RWPE1 (cell line): ENCODE measurements at places on chromosomes 3 and 15.
A peak's percentile ranks its signal among the peaks of the same experiment; 100 is the strongest.

DNA sequence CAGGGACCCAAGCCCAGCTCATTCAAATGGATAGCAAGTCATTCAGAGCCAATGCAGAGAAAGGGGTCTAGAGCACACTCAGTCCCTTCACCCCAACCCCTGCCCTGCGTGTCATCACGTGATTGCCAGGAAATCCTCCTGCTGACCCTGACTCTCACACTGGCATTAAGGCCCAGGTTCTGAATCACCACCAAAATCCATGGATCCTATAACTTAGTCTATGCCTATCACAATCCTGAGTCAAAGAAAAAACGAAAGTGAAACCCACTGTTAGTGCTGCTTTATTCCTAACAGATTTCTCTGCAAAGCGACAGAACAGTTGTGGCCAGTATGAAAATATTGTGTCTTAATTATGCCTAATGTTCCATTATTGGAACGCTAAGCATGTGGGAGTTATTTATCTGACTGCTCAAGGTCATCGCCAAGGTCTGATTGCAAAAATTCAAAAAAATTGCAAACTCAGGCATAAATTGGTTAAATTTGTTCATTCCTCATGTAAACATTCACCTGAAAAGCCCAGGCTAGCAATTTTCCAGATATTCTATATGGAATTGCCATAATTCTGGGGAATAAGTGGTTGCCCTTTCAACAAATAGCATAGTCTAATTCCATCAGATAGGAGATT lies 108.7 kb upstream of the EIF1B start:
- no peak for DNase-seq

- no peak for DNase-seq
Observed at GRCh38 chr3:35413483-35413882, 225.8 kb upstream of the ARPP21 start.

GRCh38 chr3:139123377-139124095 lies 78.8 kb upstream of the PRR23C start:
- DNase-seq, result no peak

DNA sequence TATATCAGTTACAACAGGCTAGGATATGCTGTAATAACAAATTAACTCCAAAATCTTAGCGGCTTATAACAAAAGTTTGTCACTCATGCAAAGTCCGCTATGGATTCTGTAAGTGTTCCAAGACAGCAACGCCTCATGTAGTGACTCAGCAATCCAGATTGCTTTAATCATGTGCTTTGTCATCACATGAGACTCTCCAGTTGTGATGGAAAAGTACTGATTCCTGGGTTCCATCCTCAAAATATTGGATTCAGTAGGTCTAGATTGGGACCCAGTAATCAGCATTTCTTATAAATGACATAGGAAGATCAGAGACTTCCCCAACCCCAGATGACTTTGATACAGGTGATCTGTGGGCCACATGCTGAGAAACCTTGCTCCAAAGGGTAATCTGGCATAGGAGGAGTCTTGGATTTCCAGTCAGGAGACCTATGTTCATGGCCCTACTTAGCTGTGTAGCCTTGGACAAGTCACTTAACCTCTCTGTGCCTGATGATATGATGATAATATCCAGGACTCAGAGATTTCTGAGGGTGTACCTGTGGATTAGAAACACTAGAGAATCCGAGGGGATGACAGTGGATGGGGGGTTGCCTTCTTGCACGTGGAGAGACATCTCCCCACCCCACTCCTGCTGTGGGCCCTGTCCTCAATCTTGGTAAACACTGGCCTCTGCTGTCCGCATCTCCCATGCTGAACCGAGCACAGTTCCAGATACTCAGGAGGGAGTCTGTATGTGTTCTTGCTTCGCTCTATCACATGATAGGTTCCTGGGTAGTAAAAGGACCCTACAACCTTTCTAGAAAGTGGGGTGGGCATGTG lies 65.5 kb downstream of the CORO2B start:
- no peak for DNase-seq

DNA sequence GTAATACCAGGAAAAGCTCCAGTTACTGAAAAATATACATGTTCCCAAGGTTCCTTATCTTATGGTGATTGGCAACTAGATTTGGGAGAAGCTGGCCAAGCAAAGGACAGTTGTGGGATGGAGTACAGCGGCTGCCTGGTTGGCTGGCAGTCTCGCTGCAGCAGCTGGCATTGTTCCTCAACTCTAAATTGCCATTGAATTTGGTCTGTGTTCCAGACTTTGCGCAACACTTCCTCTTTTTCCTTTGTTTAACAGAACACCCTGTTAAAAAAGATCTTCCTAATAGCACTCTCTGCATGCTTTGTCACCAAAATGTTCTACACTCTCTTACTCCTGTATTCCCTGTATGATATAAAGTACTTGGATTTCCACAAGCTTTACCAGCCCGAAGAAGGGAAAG lies 420.6 kb upstream of the RBMS3 start:
- DNase-seq, result no peak

DNA sequence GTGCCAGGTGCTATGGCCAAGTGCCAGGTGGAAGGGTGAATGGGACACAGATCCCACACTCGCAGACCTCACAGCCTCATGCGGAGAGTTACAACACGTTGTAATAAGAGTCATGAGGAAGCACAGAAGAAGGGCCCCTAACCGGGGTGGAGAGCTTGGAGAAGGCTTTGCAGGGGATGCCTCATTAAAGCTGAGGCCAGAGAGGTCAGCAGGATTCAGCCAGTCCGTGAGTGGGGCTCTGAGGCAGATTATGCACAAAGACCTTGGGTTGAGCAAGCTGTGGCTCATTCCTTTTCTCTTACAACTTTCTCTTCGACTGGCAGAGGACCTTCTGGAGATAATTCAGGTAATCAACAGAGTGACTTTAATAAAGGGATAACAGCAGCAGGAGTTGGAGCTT lies 65.3 kb upstream of the SNRK start:
- no peak for DNase-seq

DNA sequence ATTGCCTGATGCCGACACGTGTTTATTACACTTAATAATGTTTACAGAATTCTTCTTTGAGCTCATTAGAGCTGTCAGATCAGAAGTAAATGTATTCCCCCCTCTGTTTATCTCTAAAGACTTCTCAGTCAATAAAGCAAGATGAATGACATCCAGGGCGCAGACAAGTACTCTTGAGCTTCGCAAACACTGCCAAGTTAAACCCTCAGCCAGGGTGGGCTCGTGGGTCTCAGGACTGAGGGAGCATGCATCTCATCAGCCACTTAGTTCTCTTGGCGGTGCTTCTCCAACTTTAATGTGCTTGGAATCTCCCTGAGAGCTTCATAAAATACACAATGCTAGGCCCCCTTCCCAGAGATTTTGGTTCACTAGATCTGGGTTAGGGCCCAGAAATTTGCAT lies 333.9 kb upstream of the THRB start:
- no peak for DNase-seq

GRCh38 chr15:91021516-91022074 lies 799 bp downstream of the VPS33B start:
- DNase-seq, result peak; percentile 30

- DNase-seq, result peak; percentile 80
Observed at GRCh38 chr15:90201130-90201943, at the start of gene SEMA4B. Gene SEMA4B, plus strand, starts transcription at chr15:90201330. Its CDS starts 249 bp downstream, at chr15:90201579.

- no peak for DNase-seq
Observed at GRCh38 chr3:32862247-32862935, 44.6 kb downstream of the TRIM71 start.

- DNase-seq, result no peak
Observed at GRCh38 chr3:194098081-194098842, 37.7 kb upstream of the HES1 start.

- DNase-seq, result no peak
Observed at GRCh38 chr3:155037508-155038202, 42.5 kb upstream of the MME start.

GRCh38 chr3:22887664-22888291 lies 315.3 kb upstream of the UBE2E2 start:
- DNase-seq, result peak; percentile 20

- no peak for DNase-seq
Observed at GRCh38 chr15:68364028-68364659, 67.8 kb downstream of the ITGA11 start.

DNA sequence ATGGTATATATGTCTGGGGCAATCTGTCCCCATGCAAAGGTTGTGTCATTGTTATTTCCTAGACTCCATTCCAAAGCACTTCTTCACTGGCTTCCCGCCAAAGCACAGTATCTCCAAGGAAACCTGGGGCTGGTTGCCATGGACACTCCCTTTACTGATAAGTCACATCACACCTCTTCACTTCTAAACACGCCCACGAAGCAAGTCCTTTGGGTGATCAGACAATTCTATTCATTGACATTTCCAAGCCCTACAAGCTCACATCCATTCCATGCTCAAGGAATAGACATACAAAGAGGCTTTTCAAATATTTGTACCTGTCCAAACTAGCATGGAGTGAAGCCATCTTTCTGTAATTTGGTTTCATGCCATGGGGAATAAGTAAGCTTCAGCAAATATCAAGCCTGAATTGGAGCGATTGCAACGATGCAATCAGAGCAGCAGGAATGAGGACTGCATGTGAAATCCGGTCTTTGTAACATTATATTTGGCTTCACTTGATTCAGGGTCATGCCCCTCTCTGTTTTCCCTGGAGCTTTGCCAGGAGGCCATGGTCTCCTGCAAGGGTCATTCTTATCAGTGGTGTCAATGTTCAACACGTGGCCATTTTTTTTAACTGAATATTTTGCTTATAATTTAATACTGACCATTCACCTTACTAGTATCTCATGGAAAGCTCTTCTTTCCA lies 201.6 kb upstream of the TMC3 start:
- peak; percentile 51 for DNase-seq
